ENCODE measurements at places on chromosomes 7 and 10.

DNA sequence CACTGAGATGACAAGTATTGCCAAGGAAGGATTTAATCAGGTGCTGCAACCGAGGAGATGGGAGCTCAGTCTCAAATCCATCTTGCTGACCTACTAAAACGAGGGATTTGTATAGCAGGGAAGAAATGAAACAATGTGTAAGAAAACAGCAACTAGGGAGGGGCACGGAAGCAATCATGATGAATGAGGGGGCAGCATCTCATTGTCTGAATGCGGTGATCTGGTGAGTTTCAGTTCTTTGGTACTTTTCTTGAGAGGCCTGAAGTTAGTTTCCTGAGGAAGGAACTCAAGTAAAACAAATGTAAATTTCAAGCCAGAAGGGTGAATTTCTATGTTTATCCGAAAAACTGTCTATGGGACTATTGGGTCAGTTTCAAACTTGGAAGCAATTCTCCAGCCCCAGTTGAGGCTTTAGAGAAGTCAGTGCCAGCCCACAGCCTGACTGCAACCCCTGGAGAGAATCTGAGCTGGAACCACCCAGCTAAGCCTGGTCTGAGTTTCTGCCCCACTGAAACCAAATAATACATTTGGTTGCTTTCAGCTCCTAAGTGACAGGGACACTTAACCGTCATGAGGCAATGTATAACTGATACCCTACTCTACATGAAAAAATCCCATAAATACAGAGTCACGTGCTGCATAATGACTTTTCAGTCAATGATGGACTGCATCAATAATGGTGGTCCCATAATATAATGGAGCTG, 45.8 kb upstream of the TNS3 start:
- DNase-seq: no peak

- DNase-seq: no peak
Observed at GRCh38 chr7:136074843-136075242, 97.7 kb upstream of the MTPN start.

- DNase-seq: peak; percentile 77
Observed at GRCh38 chr10:84205049-84205852, 10.9 kb downstream of the CDHR1 start.

DNA sequence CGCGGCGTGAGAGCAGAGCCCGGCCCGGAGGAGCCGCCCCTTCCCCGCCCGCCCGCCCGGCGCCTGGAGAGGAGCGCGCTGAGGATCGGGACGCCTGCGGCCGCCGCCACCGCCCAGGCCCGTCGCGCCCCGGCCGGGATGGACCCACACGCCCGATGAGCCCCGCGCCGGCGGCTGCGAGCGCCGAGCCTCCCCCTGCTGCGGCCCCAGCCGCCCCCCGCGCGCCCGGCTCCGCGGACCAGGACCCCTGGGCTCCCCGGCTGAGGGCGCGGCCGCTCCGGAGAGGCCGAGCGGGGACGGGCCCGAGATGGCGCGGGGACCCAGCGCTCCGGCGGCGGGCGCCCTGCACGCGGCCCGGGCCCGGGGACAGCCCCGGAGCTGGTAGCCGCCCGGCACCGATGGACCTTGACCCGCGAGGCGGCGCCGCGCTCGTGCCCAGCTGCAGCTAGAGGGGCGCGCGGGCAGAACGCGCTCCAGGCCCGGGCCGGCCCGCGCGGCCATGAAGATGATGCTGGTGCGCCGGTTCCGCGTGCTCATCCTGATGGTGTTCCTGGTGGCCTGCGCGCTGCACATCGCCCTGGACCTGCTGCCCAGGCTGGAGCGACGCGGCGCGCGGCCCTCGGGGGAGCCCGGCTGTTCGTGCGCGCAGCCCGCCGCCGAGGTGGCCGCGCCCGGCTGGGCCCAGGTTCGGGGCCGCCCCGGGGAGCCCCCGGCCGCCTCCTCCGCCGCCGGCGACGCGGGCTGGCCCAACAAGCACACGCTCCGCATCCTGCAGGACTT, 520 bp downstream of the FAM20C start:
- DNase-seq: peak; percentile 49

DNA sequence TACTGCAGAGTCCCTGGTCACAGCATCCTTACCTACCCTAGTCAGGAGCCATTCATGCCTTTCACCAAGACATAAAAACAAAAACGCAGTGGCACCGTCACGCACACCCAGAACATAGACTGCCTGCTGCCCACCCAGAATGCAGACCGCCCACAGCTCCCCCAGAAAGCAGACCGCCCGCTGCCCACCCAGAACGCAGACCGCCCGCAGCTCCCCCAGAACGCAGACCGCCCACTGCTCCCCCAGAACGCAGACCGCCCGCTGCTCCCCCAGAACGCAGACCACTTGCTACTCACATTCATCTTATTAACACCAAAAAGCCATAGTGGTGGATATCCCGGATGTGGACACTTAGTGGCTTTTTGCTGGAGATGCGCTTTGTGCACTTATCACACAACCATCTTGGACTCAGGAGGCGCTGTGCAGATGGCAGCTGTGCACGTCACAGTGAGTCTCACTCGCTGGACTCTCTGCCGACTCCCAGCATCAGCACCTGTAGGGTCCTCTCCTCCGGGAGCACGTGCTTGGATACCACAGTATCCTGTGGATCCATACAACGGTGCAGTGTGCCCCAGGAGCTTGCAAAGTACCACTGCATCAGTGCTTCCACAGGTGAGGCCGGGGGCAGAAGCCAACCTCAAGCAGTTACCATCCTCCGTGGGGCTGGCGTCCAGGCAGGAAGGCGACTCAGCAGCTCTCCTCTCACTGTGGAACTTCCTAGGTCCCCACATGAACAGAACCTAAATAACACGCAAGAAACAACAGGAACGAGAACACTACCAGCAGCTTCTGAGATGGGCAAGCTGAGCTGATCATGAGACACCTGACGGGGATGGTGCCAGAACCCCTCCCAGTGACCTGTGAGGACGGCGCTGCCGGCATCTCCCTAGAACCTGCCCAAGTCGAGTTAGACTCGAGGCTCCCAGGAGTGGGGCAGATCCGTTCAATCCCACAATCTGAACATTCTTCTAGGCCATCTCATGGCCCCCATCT, 161.0 kb downstream of the DIP2C start:
- no peak for DNase-seq

DNA sequence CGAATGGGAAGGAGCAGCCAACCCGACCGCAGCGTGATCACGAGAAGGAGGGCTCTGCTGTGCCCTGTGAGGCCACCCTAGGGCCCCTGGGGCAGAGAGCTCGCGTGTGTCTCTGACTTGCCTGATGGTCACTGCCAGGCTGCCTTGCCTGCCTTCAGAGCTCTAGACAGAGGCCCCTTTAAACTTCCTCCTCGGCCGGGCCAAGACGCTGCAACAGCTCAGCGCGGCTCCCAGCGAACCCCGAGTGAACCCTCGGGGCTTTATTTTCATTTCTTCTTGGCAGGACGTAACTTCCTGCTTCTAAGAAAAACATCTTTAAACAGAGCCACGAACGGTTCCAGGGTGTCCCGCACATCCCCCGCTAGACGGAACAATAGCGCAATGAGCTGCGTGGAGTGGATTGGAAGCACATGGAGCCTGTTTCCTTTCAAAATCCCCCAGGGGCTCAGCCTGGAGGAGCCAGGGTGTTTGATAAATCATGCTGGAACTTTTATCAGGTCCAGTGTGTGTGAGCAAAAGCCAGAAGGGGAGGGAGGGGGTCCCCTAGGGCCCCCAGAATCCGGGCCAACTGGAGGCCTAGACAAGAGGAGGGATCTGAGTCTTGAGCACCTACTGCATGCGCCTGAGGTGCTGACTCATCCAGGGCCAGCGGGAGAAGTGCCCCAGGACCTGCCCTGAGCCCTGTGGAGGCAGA, 134.1 kb upstream of the GDF10 start:
- DNase-seq: peak; percentile 58

GRCh38 chr7:24978843-24979469, 1.0 kb downstream of the OSBPL3 start:
- DNase-seq: no peak

- no peak for DNase-seq
Observed at GRCh38 chr10:21463436-21463835, 62.0 kb downstream of the SKIDA1 start.

DNA sequence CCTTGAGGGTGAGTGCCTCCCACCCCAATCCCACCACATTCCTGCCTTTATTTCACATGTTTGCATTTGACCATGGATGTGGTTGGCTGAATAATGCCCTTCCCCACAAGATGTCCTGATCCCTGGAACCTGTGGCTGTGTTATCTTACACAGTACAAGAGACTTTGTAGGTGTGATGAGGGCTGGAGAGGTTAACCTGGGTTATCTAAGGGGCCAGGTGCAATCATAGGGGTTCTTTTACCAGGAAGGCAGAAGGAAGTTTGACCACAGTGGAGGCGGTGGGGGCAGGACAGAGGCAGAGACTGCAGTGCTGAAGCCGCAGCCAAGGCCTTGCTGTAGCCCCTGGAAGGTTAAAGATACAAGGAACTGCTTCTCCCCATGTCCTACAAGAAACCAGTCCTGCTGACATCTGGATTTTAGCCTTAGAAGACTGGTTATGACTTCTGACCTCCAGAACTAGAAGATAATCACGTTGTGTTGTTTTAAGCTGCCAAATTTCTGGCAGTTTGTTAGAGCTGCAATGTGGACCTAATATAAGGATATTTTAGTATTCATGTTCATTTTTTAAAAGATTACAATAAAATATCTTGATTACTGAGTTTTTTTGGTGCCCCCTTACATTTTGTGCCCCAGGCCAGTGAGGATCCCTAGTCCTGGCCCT, 136.6 kb downstream of the ARHGAP22 start:
- no peak for DNase-seq

- no peak for DNase-seq
Observed at GRCh38 chr10:90179696-90180407, 478.5 kb downstream of the KIF20B start.

DNA sequence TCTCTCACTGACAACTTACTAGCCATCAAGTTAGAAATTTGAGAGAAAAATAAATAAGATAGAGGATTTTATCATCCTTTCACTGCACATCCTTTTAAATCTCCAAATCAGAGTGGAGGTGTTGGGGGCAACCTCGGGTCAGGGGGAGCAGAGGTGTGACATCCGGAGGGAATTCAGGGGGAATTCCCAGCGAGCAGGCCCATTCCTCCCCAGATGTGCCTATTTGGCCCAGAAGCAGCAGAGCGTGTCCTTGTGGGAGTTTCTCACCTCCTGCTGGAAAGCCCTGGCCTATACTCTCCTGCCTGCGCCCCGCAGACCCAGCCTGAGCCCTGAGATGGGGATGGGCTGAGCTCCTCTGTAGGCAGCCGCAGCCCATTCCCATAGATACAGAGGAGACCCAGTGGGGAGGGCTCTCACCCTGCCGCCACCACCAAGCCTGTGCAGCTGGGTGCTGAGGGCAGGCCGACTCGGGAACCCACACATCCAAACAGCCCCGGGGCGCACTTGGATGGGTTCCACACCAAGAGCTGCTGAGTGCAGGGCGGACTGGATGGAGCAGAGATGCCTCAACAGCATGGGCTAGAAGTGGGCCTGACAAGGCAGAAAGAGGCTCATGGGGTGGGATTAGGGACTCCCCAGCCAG, 124.5 kb downstream of the CXCL12 start:
- no peak for DNase-seq

DNA sequence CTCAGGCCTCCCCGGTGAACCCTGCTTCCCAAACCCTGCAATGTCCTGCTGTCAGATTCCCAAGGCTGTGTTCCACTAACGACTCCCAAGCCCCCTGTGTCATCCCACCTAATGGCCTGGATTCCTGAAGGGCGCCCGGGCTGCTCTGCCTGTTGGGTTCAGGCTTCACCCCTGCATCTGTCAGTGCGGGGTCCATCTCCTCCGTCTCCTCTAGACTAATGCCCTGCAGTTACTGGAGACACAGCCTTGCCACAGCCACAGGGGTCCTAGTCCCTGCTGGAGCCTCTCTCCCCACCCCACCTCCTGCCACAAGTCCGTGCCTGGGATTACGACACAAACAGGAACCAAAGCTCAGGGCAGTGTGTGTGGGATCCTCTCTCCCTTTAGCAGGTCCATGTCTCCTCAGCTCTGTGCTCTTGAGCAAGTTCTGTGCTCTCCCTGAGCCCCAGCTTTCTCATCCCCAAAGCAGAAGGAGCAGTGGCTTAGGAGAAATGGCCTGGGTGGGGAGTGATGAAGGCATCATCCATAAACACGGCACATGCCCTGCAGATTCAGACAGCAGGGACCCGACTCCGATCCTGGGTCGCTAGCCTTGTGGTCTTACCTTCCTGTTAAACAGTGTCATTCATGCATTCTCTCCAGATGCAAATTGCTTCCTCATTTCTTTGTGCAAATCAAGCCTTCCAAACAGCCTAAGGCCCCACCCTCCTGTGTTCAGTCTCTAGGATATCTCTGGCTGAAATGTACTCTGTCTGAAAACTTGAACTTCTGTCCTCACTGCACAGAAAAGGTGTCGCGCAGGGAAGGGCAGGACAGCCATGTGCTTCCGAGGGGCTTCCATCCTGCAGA, 8.2 kb upstream of the RBP3 start:
- no peak for DNase-seq

DNA sequence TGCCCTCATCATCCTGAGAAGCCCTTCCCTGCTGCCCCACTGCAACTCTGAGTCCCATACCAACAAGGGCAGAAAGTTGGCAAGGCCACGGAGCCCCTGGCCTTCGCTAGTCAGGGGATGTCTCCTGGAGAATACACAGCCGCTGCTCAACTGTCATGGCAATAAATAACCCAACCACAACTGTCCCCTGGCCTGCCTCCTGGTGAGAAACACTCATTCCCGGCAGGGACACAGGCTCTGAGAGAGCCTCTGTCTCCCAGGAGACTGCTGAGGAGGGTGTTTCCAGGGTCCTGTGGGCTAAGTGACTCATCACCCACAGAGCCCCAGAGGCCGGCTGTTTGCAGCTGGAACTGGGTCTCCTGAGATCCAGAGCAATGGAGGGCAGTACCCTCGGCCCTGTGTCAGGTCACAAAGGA, 354.1 kb downstream of the TNS3 start:
- DNase-seq: peak; percentile 59

- DNase-seq: no peak
Observed at GRCh38 chr10:75265856-75266255, 30.1 kb upstream of the COMTD1 start.

- DNase-seq: no peak
Observed at GRCh38 chr10:90136731-90137316, 435.4 kb downstream of the KIF20B start.
